Thoracic aorta (tissue), 2 donors: ENCODE measurements at places on chromosomes 13 and 19.

GRCh38 chr19:51716925-51717324 is 6.9 kb downstream of the HAS1 start:
- DNase-seq, result no peak
- peaks cover 6% of the 10 kb centered on the region for H3K27me3 ChIP-seq
- no peak overlapping the region for H3K4me3 ChIP-seq
- no peaks in the 10 kb centered on the region for H3K36me3 ChIP-seq
- no peak overlapping the region for H3K27ac ChIP-seq
- peaks cover 6% of the 10 kb centered on the region for H3K4me1 ChIP-seq

DNA sequence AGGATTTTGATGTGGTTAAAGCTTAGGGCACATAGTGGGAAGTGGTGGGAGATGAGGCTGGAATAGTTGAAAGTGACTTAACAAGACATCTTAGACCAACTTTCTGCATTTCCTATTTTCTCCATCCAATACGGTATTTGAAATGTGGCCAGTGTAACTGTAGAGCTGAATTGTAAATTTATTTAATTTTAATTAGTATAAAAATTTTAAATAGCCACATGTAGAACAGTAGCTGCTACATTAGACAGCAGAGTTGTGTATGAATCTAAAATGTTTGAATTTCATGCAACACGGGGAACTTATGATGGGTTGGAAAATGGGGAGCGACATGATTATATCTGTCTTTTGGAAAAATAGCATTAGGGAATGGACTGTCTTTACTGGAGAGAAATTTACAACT is 7.1 kb upstream of the SCEL start:
- no peaks in the 10 kb centered on the region for H3K4me1 ChIP-seq
- H3K36me3 ChIP-seq, result no peaks in the 10 kb centered on the region
- DNase-seq, result no peak

- no peaks in the 10 kb centered on the region for H3K27me3 ChIP-seq
- no peak overlapping the region for H3K4me3 ChIP-seq
- peaks cover 4% of the 10 kb centered on the region for H3K4me1 ChIP-seq
- H3K36me3 ChIP-seq, result no peaks in the 10 kb centered on the region
These were observed 651 bp downstream of the GAPDHS start for GRCh38 chr19:35533822-35534392.

GRCh38 chr19:42683917-42684513 is 56.3 kb downstream of the PSG3 start:
- H3K4me3 ChIP-seq, result no peak overlapping the region
- H3K27ac ChIP-seq, result no peak overlapping the region
- no peaks in the 10 kb centered on the region for H3K27me3 ChIP-seq
- H3K36me3 ChIP-seq, result no peaks in the 10 kb centered on the region
- no peaks in the 10 kb centered on the region for H3K4me1 ChIP-seq

GRCh38 chr19:17847538-17848366 is at the start of gene JAK3:
Gene JAK3, minus strand, starts transcription at chr19:17847982. Its CDS starts 3,565 bp downstream, at chr19:17844417.
- H3K27me3 ChIP-seq, result no peaks in the 10 kb centered on the region
- DNase-seq, result no peak
- H3K4me3 ChIP-seq, result peak within 1 kb of the TSS; percentile 72
- no peak within 1 kb of the TSS for H3K27ac ChIP-seq
- H3K4me1 ChIP-seq, result no peaks in the 10 kb centered on the region

DNA sequence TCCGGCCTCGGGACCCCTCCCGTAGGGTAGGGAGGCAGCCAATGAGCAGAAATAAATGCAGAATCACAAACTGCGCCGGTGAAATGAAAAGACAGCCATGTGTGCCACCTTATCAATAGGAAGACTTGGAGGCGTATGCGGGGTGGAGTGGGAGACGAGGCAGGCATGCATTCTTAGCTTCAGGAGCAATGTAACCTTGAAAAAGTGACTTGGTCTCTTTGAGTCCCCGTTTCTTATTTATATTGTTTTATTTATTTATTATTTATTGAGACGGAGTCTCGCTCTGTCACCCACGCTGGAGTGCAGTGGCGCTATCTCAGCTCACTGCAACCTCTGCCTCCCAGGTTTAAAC is 16.0 kb downstream of the SSC5D start:
- H3K36me3 ChIP-seq, result no peaks in the 10 kb centered on the region
- H3K4me3 ChIP-seq, result peak overlapping the region; percentile 80
- no peaks in the 10 kb centered on the region for H3K4me1 ChIP-seq
- H3K27me3 ChIP-seq, result no peaks in the 10 kb centered on the region
- peak overlapping the region; percentile 54 for H3K27ac ChIP-seq

DNA sequence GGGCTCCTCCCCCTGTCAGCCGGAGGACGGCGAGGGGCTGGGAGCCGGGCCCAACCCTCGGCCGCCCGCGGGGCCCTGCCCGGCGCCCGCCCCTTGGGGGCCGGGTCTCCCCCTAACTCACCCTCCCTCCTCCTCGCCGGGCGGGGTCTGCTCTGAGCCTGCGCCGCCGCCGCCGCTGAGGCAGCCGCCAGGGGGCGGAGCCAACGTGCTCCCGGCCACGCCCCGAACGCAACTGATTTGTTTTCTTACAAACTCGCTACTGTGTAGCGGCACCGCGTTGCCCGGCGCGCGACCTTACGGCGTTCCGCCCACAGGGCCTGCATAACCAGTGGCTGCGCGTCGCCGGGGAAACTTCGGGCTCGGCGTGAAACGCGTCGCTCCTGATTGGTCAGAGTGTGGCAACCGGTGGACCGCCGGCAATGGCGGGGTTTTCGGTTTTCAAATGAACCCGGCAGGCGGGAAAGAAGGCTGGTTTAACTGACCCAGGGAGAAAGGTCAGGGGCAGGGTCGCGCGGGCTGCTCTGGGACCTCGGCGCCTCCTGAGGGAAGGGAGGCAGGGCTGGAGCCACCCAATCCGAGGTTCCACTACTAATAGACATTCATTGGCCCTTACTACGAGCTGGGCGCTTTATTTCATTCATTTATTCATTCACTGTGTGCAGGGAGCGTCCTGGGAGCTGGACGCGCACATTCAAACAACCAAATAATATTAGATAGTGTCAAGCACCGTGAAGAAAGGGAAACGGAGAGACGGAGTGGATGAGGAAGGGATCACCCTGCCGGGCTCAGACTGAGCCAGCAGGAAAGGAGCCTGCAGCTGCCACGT is at the start of gene CDKN2D:
Gene CDKN2D (minus strand): TSS at position 154 of the 826 bp plus-strand sequence. CDS start 326 bp downstream, outside the sequence.
- peaks cover 37% of the 10 kb centered on the region for H3K4me1 ChIP-seq
- DNase-seq, result peak; percentile 97
- H3K4me3 ChIP-seq, result peak within 1 kb of the TSS; percentile 83

DNA sequence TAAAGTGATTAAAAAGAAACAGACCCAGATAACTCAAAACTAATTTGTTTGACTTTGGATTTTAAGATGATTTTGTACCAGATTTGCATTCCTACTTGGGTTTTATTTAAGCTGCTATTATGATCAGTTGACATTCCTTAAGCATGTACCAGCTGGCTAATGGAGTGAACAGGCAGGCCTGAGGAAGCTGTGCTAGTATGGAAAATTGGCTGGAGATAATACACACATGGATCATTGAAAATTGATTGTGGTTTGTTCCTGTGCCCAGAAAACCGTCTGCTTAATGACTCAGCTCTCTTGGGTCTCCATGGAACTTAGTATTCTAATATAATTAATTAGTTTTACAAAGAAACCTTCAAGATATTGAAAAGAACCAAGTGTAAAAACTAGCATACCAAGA is 22.6 kb downstream of the POLR1D start:
- H3K27ac ChIP-seq, result no peak overlapping the region
- DNase-seq, result no peak
- H3K27me3 ChIP-seq, result no peaks in the 10 kb centered on the region
- H3K4me1 ChIP-seq, result no peaks in the 10 kb centered on the region
- H3K4me3 ChIP-seq, result no peak overlapping the region
- no peaks in the 10 kb centered on the region for H3K36me3 ChIP-seq

DNA sequence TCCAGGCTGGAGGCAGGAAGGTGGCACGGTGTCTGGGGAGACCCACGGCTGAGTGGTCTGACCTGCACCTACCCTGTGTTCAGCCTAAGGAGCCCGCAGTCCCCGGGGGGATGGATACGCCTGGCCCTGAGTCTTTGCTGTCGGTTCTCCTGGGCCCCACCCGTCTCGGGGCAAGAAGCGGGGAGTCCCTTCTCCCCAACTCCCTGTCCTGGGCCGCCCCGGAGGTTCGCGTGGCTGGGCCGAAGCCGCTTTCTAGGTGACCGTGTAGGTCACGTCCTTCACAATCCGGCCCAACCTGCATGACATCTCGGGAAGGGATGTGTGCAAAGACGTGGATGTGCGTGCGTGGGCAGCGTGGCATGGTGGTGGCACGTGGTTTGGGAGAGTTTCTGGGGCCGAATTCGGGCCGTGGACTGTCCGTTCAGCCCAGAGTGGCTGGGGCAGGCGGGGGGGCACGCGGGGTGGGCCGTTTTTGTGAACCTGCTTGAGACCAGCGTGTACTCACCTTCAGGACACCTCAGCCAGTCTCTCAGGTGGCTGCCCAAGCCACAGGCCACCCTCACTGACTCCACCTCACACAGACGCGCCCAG is 103.3 kb downstream of the PTPRS start:
- H3K36me3 ChIP-seq, result peaks cover 18% of the 10 kb centered on the region
- DNase-seq, result no peak
- no peaks in the 10 kb centered on the region for H3K27me3 ChIP-seq
- no peak overlapping the region for H3K4me3 ChIP-seq
- H3K27ac ChIP-seq, result no peak overlapping the region

DNA sequence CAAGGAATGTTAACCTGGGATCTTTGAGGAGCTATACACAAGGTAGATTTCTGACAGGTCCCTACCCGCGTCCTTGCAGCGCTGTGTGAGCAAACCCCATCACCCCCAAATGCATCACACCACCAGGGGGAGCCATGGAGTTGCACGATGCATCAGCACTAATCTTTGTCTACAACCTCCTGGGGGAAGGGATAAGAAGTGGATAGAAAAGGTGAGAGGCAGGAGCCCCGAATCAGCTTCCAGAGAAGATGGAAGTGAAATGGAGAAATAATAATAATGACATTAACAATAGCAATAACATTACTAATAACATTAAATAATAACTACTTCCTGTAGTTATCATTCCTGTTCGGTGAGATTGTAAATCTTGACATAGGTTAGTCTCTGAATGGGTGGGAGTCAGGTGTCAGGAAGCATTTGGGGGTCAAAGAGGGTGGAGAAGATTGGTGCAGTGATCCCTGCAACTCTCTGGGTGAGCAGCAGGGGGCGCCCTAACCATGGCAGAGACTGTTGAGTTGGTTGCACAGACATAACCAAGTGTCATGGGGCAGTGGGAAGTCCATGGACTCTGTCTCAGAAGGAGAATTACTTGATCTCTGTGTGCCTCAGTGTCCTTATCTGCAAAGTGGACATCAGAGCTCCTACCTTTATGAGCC is 16.5 kb downstream of the SIGLEC7 start:
- no peak overlapping the region for H3K27ac ChIP-seq
- no peaks in the 10 kb centered on the region for H3K36me3 ChIP-seq
- H3K4me1 ChIP-seq, result no peaks in the 10 kb centered on the region
- H3K27me3 ChIP-seq, result no peaks in the 10 kb centered on the region
- no peak overlapping the region for H3K4me3 ChIP-seq

DNA sequence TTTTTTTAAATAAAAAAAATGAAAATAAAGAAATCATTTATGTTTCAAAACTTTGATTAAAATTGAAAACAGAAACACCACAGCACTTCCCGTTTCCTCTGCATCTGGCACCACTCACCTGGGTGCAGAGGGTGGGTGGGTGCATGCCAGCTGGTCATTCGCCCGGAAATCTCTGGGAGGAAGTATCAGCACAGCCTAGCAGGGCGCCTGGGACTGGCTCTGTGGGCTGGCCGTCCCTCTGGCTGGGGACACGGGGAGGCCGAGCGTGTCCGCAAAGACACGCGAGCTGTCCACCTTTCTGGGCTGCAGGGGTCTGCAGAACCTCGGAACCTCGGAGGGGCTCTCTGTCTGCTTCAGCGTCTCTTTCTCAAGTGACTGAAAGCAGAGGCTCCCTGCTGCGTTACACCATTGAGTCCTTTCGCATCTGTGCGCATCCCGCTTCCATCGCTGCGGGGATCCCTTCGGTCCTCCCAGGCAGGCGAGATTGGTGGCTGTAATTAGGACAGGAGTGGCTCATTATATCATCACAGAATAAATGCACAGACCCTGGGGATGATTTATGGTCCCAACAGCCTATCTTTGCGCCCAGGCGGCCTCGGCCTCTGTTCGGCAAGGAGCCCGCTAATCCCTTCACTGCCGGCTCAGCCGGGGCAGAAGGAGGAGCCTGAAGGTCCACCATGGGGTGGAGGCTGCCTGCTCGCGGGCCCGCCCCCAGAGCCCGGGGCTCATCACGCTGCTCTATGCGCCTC is 17.2 kb downstream of the CRTC1 start:
- no peaks in the 10 kb centered on the region for H3K36me3 ChIP-seq
- peak overlapping the region; percentile 81 for H3K4me3 ChIP-seq
- H3K4me1 ChIP-seq, result peaks cover 12% of the 10 kb centered on the region
- DNase-seq, result no peak

DNA sequence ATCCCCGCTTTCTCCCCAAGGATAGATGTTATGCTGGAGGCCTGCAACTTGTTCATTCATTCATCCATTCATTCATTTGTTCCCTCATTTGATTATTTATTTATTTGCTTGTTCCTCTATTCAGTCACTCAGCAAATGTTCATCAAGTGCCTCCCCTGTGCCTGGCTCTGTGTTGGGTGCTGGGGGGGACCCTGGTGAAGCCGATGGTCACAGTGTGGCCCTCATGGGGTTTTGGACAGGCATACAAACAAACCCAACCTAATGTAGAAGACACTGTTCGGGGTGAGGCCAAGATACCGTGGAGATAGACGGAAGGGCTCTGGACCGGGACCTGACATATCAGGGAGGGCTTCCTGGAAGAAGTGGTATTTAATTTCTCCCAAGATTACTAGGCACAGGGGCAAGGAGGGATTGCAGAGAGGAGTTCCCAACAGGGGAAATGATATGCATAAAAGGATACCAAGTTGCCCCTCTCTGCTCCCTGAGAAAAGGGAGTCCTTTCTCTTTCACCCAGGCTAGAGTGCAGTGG is 58.1 kb downstream of the ZNF536 start:
- H3K27me3 ChIP-seq, result no peaks in the 10 kb centered on the region
- no peak overlapping the region for H3K4me3 ChIP-seq
- no peak for DNase-seq
- H3K4me1 ChIP-seq, result no peaks in the 10 kb centered on the region
- no peaks in the 10 kb centered on the region for H3K36me3 ChIP-seq
- no peak overlapping the region for H3K27ac ChIP-seq

DNA sequence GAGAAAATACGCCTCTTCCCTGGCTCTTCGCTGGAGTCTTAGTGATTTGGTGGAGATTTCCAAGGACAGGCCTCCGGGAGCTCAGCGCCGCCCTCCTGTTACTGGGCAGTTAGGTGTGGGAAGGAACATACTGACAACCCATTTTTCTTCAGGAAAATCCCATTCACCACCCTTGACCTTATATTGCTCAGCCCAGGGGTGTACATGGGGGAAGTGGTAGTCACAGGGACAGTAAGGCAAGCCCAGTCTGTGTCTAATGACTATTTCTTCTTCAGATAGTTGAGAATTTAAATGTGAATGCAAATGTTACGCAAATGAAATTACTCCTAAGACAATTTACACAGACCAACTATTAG is 119.4 kb downstream of the UQCRFS1 start:
- H3K27ac ChIP-seq, result no peak overlapping the region
- H3K4me1 ChIP-seq, result no peaks in the 10 kb centered on the region
- H3K36me3 ChIP-seq, result no peaks in the 10 kb centered on the region
- H3K4me3 ChIP-seq, result no peak overlapping the region
- no peak for DNase-seq
- H3K27me3 ChIP-seq, result no peaks in the 10 kb centered on the region

GRCh38 chr13:98325724-98326123 is 148.7 kb upstream of the RNF113B start:
- no peaks in the 10 kb centered on the region for H3K27me3 ChIP-seq
- no peak overlapping the region for H3K4me3 ChIP-seq
- no peak for DNase-seq
- no peaks in the 10 kb centered on the region for H3K36me3 ChIP-seq
- H3K27ac ChIP-seq, result no peak overlapping the region
- no peaks in the 10 kb centered on the region for H3K4me1 ChIP-seq

- H3K36me3 ChIP-seq, result no peaks in the 10 kb centered on the region
- H3K27me3 ChIP-seq, result no peaks in the 10 kb centered on the region
- H3K4me3 ChIP-seq, result peak overlapping the region; percentile 53
These were observed 189.0 kb downstream of the LACC1 start for GRCh38 chr13:44068737-44069136.
